ENCODE measurements at places on chromosomes 7 and 10. TPM values are rescaled to one million over a fixed set of nuclear protein-coding genes. Genes with fewer than 3 reads are reported as not detected.

Gene DOCK1
- total RNA-seq = 49.0 TPM

Gene LHFPL3
- total RNA-seq = 0.27 TPM

Gene TBXAS1
- total RNA-seq = 12.0 TPM

Gene PLA2G12B
- 2.9 TPM for total RNA-seq

Gene SPDYE1
- total RNA-seq = not detected

Gene NACAD
- total RNA-seq = 1.0 TPM

Gene PNLIP
- not detected for total RNA-seq

Measured in colonic mucosa (tissue), 4 donors.